ENCODE measurements at places on chromosomes 2 and 18.

- no peak for DNase-seq
Measured at GRCh38 chr2:57894381-57894780, 152.2 kb upstream of the VRK2 start.

DNA sequence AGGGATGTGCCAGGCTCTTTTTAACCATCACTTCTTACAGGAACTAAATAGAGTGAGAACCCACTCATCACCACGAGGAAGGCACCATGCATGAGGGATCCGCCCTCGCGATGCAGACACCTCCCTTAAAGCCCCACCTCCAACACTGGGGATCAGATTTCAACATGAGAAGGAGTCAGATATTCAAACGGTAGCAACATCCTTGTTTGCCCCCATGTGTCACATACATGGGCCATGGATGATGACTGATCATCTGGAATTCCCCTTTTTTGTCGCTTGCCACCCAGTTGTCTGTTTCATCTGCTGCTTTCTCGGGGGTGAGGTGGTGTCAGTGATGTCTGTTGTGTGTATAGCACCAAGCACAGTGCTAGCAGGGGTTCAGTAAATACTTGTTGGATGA, 57.9 kb downstream of the NCK2 start:
- DNase-seq: peak; percentile 75

GRCh38 chr2:118737684-118738083, 109.8 kb downstream of the EN1 start:
- no peak for DNase-seq

DNA sequence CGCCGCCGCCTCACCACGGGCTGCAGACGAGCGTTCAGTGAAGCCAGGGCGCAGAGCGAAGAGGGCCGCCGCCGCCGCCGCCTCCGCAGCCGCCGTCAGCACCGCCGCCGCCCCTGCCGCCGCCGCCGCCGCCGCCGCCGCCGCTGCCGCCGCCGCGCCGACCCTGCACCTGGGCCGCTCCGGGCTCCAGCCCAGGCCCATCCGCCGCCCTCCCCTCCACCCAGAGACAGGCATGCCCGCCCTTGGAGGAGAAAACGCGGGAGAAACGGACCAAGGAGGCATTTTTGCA, 3.0 kb downstream of the POU3F3 start:
- no peak for DNase-seq

Data from T-helper 22 cell (primary cell).